Stimulated activated naive CD4-positive, alpha-beta T cell treated with Interleukin-2 at 50 U/mL for 16 hours (primary cell): ENCODE measurements at places on chromosomes 16 and 17.

DNA sequence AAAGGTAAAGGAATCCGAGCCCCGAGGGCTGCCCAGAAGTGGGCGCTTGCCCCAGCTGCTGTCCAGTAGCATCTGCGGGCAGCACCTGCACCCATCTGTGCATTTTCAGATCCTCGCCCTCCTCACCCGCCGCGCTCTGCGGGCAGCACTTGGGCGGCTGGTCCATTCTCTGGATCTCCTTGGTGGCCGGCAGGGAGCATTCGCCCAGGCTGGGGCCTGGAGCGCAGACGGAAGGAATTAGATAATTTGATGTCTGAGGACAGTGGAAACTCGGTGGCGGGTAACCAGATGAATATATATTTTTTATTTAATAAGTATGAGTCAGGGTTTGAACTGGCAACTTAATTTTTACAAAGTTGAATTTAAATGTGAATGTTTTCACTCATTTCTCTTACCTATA lies 88.5 kb downstream of the NPIPB11 start:
- no peak for DNase-seq

GRCh38 chr17:47807421-47807820 lies 14.2 kb downstream of the OSBPL7 start:
- no peak for DNase-seq

DNA sequence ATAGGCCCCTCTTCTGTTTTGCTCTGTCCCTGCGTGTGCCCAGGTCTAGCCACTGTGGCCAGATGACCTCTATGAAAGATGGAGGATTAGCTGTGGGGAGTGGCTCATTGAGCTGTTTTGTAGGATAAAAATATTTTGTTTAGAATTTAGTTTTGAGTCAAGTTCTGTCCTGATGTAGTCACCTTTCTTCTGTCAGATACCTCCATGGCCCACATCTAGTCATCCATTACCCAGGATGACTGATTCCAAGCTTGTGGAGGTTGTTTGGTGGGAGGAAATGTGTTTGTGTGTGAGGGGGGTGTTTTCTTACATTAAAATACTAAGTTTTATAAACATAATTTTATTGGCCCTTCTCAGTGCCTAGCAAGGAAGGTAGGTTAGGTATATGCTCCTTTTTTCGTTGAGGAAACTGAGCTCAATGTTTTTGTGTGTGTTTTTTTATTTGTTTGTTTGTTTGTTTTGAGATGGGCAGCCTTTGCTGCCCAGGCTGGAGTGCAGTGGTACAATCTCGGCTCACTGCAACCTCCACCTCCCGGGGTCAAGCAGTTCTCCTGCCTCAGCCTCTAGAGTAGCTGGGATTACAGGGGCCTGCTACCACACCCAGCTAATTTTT lies 16.3 kb downstream of the SNX11 start:
- DNase-seq = no peak

DNA sequence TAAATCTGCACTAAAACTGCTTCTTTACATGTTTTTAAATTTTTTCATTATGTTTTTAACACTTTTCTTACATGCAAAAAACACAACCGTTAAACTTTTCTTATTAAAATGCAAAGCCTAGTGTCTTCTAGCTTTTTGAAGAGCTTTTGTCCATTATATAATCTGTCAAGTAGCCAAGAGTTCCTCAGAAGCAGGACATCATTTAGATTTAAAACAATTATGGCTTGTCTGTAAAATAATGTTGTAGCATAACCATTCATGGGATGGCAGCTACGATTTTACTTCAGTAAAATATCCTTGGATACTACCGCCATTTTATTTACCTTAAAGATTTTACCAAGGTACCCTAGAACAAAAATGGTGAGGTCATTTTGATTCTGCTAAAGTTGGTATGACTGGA lies 2.8 kb downstream of the OMG start:
- no peak for DNase-seq

GRCh38 chr17:15023589-15024336 lies 241.4 kb downstream of the PMP22 start:
- DNase-seq = no peak

- no peak for DNase-seq
Observed at GRCh38 chr17:9878786-9879525, 26.1 kb downstream of the RCVRN start.

- no peak for DNase-seq
Observed at GRCh38 chr16:79595231-79595641, 5.3 kb downstream of the MAF start.

DNA sequence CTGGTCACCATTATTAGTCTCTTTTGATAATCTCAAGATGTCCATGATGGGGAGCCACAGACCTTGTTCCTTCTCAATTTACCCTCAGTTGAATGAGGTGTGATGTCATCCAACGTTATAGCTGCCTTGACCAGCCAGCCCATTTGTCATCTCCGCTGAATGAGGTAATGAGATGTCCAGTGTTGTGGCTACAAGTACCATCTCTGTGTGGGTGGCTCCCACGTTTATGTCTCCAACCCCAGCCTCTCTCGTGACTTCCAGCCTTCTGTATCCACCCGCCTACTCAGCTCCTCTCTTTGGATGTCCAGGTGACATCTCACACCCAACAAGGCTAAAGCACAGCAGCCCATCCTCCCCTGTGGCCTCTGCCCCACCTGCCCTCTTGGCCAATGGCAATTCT lies 18.2 kb downstream of the DNAH17 start:
- DNase-seq = no peak

DNA sequence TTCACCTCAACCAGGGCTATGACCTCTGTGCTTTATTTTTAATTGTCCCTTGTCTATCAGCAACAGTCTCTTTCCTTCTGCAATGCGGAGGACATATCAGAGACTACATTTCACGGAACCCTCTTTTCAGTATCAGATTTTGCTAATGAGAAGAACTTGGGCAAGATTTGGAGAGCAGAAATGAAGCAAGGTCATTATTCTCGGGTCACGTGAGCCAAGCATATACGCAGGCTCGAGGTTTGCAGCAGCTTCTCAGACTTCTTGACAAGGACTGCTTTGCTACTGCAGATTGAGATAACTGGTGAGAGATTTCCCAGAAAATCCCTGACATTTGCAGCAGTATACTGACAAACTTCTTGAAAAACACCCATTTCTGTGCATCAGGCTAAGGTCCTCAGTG lies 30.4 kb downstream of the ABCA10 start:
- no peak for DNase-seq

- no peak for DNase-seq
Observed at GRCh38 chr17:1737531-1738291, 5.0 kb upstream of the SERPINF2 start.

GRCh38 chr17:49575679-49576087 lies at the start of gene NXPH3:
Gene NXPH3, plus strand, starts transcription at chr17:49575871. Its CDS starts 349 bp downstream, at chr17:49576220.
- DNase-seq = peak; percentile 47

DNA sequence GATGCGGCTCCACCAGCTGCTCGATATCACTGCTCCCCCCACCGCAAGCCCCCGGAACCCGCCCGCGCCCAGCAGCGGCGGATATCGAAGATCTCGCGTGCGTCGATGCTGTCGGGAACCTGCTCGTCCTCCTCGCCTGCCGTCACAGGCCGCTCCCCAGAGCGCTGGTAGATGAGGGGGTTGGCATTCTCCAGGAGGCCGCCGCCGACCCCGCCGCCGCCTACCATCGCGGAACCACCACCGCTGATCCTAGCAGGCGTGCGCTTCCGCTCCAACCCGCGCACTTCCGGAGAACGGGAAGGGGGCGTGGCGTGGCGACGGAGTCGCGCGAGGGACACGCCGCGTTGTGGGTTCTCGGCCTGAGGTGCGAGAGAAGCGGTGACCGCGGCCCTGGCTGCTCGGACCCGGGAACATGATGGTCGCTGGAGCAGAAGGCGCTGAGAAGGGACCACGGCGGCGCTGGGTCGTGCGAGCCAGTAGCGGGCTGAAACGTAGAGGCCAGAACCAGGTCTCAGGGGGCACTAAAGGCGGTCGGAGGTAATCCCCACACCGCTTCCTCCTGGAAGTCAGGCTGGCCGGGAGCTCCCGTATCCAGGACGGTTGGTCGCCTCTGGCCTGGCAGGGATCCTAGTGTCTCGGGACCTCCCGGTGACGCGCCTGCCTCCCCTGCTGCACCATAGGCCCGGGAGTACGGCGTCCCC lies at the start of gene CIAO2B:
Gene CIAO2B (minus strand): TSS at position 265 of the 701 bp plus-strand sequence. CDS start 38 bp downstream, at position 227.
- DNase-seq = peak; percentile 85

GRCh38 chr16:67986949-67987348 lies 6.7 kb upstream of the DPEP3 start:
- no peak for DNase-seq

DNA sequence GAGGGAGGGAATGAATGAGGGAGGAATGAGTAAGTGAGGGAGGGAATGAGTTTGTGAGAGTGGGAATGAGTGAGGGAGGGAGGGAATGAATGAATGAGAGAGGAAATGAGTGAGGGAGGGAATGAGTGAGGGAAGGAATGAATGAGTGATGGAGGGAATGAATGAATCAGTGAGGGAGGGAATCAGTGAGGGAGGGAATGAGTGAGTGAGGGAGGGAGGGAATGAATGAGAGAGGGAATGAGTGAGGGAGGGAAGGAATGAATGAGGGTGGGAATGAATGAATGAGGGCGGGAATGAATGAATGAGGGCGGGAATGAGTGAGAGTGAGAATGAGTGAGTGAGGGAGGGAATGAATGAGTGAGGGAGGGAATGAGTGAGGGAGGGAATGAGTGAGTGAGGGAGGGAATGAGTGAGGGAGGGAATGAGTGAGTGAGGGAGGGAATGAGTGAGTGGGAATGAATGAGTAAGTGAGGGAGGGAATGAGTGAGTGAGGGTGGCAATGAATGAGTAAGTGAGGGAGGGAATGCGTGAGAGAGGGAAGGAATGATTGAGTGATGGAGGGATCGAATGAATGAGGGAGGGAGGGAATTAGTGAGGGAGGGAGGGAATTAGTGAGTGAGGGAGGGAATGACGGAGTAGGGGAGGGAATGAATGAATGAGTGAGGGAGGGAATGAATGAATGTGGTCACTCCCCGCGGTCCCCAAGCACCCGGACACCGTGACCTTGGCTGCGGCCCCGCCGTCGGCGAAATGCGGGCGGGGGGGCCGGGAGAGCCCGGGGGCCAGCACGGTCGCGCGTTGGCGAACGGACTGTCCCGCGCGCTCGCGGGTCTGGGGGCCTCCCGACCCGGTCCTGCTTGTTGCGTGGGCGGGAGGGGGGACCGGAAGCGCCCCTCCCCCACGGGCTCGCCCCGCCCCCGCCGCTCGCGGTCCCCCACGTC lies 1.1 kb upstream of the UBE2I start:
- no peak for DNase-seq
